DMS79 (cell line): ENCODE measurements at places on chromosomes 11 and 22.

DNA sequence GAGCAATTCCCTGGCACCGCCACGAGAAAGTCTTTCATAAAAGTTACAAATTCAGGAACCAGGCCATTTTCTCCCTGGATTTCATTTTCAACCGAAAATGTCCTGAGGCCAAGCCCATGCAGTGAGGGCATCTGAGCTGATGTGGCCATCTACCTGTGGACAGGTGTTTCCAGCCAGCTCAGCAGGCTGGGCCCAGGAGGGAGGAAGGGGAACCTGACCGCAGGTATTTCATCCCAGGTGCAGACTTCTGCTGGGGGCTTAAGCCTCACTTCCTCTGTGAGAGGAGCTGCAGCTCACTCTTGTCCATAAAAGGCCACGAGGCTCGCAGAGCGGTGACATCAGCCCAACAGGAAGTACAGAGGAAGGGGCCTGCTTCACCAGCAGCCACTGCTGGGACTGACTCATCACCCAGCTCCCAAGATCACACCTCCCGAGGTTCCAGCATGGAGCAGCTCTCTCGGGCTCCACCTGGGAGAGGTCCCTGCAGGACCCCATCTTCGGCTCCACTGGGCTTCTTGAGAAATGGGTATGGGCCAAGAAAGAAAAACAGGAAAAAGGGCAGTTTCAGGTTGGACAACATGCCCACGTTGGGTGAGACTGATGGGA is 56.4 kb downstream of the MYH9 start:
- DNase-seq, result peak; percentile 58

DNA sequence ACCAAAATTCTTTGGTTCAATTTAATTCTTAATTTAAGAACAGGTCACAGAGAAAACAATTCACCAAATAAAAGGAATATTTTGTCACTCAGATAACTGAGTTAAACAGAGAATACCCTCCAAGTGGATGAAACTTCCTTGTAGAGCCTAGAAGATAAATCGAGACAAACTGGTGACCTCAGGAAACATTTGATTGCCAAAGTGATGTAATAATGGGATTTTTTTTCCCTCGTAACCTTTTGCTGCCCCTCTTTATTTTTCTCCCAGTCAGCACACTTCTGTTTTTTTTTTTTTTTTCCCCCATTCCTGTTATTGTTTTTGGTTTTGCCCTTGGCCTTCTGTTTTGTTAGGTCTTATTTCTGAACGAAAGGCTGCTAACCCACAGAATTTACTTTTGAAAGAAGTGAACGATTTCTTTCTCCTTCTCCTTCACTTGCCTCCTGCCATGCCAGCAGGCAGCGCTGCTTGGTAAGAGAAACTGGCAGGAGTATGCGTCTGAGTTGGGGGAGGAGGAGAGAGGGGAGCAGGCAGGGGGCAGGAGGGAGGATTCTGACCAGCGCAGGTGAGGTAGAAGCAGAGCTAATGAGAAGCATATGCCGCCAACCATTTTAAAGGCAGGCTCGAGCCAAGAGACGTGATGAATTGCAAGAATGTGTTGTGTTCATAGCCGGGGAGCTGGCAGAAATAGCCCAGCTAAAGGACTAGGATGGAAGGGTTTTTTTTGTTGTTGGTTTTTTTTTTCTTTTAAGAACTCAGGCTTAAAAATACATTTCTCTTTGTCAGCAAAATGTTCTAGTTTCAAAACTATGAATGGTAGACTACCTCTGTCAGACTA is 121.9 kb upstream of the MTMR2 start:
- DNase-seq, result no peak

DNA sequence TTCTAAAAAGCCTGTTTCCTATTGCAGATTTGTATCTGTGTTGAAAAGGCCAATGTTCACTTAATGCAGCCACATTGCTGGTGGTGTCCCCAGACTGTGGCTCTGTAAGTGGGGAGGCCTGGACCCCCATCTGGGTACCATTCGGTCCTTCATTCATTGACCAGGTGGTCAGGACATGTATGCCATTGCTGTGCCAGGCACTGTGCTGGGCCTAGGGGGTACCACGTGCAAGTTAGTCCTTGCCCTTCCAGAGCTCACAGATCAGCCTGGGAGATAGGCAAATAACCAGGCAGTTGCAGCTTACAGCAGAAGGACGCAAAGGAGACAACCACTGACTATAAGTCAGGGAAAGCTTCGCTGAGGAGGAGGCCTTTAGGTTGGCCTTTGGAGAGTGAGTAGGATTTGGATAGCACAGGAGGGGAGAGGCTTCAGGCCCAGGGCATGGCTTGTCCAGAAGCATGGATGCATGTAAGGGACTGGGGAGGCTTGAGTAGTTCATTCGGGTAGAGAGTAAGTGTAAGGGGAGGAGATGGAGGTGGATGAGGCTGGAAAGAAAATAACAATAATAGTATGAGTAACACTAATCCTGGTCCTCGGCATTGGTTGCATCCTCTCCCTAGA is 5.0 kb downstream of the PRDM11 start:
- DNase-seq, result no peak

DNA sequence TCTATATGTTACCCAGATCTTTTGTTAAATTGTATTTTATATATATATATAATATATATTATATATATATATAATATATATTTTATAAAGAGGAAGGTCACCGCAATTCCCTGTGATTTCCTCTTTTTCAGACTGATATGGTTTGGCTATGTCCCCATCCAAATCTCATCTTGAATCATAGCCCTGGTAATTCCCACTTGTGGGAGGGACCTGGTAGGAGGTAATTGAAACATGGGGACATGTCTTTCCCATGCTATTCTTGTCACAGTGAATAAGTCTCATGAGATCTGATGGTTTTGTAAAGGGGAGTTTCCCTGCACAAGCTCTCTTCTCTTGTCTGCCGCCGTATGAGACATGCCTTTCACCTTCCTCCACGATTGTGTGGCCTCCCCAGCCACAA is 157.6 kb downstream of the RAB38 start:
- DNase-seq, result no peak

- DNase-seq, result peak; percentile 27
Observed at GRCh38 chr22:25110846-25111578, 88.6 kb upstream of the CRYBB3 start.

GRCh38 chr22:27874764-27875163 is 44.3 kb downstream of the PITPNB start:
- no peak for DNase-seq

- no peak for DNase-seq
Observed at GRCh38 chr11:116650052-116650451, 122.7 kb downstream of the BUD13 start.

DNA sequence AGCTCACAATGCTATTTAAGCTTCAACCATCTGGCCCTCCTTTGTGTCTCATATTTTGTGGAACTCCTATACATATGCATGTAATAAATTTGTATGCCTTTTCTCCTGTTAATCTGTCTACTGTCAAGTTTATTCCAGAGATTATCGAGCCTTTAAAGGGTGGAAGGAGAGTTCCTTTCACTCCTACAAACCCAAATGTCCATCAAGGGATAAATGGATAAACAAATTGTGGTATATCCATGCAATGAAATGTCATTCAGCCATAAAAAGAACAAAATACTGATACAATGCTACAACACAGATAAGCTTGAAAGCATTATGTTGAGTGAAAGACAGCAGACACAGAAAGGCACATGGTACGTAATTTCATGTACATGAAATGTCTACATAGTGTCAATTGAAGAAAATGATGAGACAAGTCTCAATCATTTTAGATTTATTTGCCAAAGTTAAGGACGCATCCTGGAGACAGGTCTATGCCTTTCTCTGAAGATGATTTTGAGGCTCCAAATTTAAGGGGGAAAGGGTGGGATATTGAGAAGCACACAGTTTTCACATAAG is 17.7 kb upstream of the FEZ1 start:
- no peak for DNase-seq

- no peak for DNase-seq
Observed at GRCh38 chr11:57219021-57219627, 17.9 kb downstream of the APLNR start.

DNA sequence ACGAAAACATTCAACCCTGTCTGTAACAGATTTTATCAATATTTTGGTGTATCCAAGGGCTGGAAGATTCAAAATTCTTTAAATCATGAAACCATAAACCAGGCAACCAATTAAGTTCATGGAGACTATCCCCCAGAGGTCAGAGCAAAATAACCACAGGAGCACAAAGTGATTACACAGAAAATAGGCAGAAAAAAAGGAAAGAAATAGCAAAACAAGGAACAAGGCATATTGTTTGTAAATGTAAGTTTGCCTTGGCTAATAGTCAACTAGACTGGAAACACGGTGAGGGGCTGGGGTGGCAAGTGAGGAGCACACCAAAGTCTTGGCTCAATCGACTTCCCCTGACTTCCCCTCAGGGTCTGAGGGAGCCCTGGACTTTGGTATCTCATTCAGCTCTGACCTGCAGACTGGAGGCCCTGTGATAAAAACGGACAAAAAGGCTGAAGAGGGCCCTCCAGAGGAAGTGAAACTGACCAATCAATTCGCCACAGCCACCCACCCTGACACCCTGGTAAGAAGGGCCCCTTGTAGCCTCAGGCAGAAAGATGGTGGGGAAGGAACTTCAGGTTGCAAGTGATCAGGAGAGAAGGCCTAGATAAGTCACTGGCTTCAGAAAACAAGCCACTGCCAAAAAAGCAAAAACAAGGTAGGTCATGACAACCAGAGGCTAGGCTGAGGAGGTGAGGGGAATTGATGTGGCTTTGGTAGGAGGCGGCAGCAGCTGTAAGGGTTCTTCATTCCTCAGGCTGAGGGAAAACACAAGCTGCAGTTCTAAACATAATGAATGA is 1.8 kb downstream of the SIK3 start:
- no peak for DNase-seq

DNA sequence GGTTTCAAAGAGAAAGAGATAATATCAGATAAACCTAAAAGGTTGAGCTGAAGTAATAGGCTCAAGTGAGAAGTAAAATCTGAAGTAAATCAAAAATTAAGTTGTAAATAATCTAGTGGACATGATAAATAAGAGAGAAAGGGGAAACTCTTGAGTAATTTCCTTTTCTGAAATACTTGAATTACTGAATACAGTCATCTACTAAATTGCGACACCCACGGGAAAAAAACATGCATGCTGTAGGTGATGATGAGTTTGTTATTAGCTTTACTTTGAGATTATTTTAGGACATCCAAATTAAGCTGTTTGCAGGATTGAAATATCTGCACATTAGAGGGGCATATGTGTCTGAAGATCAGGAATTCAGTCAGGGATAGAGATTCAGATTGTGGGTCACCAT is 50.0 kb upstream of the CARD18 start:
- no peak for DNase-seq

GRCh38 chr22:40031766-40032470 is 37.2 kb downstream of the FAM83F start:
- no peak for DNase-seq

DNA sequence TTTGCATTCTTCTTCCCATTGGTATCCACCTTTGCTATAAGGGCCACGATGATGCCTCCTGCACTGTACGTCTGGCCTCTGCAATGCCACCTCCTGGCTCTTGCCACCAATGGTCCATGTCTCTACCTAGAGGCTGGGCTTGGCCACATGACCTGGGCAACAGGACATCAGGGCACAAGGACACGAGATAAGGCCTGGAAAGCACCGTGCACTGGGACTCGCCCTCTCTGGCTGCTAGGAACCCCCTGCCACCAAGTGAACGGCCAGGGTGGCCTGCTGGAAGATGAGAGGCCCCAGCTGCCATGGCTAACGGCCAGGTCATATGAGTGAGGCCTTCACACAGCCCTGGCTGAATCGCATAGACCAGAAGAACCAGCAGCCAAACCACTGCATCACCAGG is 87.4 kb downstream of the TRMU start:
- DNase-seq, result no peak

DNA sequence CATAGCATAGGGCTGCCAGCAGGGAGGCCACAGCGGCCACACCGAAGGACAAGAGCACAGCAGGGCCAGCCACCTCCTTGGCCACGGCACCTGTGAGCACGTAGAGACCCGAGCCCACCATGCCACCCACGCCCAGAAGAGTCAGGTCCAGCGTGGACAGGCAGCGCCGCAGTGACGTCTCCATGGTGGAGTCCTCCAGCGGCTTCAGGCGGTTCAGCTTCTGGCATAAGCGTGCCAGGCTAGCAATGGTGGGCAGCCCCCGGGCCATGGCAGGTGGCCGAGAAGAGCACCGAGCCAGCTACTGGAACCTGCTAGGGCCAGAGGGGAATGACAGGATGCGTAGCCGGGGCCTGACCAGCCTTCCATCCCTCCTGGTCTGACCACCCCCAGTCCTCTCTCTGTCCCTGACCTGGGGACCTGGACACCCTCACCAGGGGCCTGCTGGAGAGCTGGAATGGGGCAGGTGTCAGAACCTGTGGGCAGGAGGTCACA is 770 bp downstream of the SLC7A4 start:
- DNase-seq, result no peak
